ENCODE measurements at places on chromosomes 4 and X.

DNA sequence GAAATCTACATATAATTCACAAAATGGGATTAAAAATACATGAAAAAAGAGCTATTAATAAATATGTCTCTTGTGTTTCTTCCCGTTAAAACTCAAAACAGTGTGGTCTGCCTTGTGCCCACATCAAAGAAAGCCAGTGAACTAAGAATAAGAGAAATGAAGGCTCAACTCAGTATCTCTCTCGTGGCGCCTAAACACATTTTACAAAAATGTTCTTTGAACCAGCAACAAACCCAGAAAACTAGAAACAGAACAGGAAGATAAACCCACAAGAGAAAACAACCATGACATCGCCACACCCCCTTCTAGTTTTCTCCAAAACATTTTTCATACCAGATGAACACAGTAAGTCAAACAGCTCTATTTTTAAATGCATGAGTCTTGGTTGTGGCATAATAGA, 130.1 kb downstream of the DCHS2 start:
- DNase-seq, result no peak

DNA sequence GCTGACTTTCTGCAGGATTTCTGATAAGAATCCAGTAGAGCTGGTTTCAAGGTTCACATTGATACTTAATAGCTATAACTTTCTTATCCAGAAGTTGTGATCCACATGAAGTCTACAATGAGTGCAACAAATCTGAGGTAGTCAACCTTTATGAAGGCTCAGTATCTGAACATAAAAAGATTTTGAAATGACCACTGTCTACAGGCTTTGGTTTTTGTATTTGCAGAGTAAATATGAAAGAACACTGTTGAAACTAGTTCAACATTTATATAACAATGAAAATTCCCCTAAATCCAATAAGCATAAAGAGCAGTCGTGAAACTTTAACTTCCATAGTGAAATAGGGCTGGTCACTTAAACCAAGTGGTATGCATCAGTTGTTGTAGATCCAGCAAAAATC, 55.6 kb upstream of the RLIM start:
- DNase-seq, result no peak

- DNase-seq, result no peak
Observed at GRCh38 chrX:90883479-90883878, 551.2 kb upstream of the PABPC5 start.

DNA sequence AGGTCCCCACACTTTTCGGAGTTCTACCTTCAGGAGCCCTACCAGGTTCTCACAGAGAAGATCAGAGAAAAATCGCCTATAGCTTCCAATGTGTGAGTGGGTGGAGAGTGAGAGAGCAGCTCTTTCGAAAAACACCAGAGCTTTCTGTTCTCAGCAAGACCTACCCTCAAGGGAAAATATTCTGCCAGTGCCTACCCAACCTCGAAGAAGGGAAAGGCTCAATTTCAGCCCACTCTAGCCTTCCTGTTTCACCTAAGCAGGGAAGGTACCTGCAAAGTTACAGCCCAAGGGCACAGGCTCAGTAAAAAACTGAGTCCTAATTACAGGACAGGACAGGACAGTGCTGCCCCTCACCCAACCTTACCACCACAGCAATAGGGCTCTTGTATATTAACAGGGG, 104.0 kb upstream of the WDR17 start:
- no peak for DNase-seq

DNA sequence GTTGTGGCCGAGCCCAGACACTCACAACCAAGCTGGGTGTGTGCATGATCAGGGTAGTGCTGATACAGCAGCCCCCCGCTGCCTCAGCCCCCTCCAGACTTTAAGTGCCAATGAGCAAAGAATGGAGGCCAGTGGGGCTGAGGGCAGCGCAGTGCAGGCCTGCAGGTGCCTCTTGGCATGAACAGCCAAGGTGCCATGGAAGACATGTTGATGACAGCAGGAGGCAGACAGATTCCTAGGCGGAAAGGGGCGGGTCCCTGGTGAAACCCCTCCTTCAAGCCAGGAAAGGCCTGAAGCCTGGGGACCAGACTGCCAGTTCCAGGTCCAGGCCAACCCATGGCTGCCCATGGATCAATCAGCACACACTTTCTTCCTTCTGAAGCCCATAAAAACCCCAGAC, 253.3 kb upstream of the ETNPPL start:
- DNase-seq, result no peak

DNA sequence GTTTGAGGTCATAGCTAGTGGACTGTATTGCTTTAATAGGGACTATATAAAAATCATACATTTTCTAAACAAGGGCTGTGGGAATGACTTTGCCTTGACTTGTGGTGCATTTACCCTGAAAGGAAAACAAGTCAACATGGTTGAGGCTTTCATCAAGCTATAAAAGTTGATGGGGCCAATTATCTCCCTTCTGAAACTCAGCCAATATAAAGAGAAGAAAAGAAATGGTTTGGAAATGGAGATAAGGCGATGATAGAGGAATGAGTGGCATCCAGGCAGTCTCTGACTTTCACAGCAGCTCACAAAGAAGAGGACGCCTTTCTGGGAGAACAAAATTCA, 118.7 kb downstream of the SMARCA1 start:
- DNase-seq, result no peak

- no peak for DNase-seq
Observed at GRCh38 chr4:169658975-169659715, 38.8 kb downstream of the CLCN3 start.

DNA sequence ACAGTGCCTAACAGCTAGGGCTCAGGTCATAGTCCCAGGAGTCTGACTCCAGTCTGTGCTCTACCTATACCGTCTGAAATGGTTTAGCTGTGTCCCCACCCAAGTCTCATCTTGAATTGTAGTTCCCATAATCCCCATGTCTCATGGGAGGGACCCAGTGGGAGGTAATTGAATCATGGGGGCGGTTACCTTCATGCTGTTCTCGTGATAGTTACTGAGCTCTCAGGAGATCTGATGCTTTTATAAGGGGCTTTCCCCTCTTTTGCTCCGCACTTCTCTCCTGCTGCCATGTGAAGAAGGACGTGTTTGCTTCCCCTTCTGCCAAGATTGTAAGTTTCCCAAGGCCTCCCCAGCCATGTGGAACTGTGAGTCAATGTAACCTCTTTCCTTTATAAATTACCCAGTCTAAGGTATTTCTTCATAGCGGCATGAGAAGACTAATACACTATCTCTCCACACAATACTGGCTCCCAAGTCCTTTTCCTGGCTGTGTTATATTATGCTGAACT, 110.8 kb downstream of the AFAP1 start:
- no peak for DNase-seq

DNA sequence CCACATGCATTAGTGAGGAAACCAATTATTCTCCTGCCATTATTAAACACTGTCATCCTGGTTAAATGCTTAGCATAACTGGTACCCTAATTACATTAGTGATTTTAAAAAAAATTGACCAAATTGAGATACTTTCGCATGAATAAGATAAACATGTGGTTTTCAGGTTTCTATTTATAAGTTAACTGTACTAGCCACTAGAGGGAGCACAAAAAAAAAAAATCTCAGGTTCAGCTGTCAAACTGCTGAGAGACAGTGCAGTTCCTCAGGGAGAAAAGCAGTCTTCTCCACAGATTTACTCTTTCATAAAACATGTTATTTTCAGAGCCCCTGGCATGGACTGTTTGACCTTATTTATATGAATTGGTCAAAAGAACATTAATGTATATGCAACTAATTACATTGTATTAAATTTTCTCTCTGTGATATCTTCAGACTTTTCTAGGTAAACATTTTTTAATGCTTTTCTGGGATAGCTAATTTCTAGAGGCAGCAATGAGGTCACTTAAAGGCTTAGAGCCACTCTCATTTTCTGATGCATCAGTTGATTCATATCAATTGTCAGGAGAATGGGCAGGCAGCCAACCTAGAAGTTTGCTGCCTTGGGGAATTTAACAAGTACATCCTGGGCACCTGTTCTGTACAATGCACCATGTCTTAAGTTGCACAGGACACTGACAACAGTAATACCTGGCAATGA, 167.5 kb downstream of the CDS1 start:
- DNase-seq, result no peak

DNA sequence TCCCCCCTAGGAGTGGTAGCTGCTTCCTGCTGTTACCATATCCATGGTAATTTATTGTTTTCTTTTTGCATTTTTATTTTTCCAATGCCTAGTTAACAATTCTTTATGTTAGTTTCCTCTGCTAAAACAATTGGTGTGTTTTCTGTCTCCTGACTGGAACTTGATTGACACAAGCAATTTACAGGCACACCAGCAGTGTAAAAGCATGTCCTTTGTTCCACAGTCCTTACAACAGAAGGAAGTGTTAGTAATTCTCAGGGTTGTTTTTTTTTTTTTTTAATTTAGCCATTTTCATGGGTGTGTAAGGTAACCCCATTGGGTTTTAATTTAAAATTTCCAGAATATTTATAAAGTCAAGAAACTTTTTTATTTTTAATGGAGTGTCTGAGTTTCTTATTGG, 25.0 kb upstream of the TMLHE start:
- DNase-seq, result no peak

DNA sequence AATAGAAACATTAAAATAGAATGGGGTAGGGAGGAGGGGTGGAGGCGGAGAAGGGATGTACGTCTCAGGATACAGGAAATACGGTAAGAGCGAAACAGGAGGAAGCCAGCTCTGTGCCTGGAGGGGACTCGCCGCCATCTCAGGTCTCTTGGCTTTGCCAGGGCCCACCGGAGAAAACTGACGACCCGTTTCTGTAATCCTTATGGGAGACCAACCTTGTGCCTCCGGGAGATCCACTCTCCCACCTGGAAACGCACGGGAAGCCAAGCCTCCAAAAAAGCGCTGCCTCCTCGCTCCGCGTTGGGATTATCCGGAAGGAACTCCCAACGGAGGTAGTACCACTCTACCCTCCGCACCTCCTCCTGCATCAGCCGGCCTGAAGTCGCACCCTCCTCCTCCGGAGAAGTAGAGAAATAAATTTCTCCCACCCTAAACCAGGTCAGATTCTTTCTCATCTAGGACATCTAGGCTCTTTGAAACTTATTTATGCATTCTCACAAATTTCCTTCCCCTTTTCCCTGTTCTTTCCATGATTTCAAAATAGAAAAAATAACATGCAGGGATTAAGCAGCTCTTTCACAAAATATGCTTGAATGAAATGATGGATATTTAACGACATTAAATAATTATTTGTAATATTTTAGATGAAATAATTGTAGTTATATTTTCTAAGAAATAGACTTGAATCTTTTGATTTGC, at the start of gene NBDY:
Gene NBDY, plus strand, starts transcription at position 92 of the 699 bp plus-strand sequence. Its CDS starts 111 bp downstream, at position 203.
- peak; percentile 13 for DNase-seq

DNA sequence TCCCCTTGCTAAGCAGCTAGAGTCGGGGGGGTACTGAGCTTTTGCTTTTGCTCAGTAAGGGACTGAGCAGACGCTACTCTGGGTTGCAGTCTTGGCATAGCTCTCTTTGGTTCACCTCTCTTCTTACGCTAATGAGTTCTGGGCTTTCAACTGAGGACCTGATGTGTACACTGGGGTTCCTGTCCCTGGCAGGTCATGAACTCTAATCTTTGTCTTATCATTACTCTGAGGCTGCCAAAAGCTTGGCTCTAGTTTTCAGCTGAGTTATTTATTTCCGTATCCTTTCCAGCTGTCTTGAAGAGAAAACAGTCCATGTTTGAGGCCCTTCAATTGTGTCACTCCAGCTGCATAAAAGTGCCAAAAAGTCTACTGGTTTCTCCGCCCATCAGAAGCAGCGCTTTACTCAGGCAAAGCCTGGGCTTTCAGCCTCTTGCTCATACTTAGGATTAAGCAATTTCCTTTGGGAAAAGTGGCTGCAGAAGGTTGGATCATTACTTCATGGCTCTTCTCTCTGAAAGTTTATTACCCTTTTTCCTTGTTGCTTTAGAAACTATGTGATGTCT, 121.0 kb upstream of the STOX2 start:
- no peak for DNase-seq

- DNase-seq, result no peak
Observed at GRCh38 chrX:37986893-37987292, 19.5 kb upstream of the SYTL5 start.

DNA sequence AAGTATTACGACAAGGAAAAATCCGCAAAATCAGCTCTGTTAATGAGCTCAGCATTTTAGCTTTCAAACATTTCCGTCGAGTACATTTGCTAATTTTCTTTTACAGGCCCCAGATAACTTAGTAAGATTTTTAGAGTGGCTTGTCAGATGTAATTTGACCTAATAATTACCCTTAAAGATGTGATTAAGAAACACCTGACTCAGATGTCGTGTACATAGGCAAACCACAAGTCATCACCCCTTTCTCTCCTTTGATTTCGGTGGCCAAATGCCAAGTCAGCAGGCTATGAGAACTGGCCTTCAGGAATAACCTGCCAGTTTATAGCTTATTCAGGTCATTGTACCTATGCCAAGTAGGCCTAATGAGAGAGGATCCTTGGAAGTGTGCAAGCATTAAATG, 369.6 kb downstream of the PCDH7 start:
- no peak for DNase-seq

DNA sequence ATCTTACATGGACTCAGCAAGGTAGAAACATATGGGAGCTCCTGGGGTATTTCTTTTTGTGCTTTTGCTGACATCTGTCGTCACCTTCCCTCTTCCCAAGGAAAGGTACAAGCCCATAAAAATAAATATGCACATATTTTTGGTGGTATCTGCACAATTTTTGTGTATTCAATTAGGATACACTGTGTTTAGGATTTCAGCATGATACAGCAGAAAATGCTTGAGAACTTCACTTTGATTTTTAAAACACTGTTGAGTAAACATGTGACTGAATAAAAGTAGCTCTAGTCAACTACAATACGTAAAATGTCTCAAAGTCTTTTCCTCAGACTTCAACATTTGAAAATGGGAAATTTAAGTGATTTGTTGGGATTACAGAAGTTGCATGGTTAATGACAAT, 99.4 kb upstream of the SPANXC start:
- no peak for DNase-seq

DNA sequence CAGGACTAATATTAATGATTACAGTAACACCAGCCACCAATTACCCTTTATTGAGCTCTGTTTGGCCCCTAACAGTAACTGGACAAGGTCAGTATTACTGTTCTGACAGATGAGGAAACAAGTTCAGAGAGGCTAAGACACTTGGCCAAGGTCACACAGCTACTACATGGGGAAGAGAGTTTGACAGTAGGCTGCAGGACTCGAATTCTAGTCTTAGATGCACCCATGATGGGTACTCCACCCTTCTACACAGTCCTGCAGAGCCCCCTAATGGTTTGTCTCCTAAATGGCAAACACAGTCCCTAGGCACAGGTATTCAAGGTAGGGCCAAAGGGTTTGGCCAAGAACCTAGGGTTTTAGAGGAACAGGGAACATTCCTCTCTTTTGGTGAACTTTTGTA, 93.9 kb downstream of the NSUN7 start:
- DNase-seq, result no peak

DNA sequence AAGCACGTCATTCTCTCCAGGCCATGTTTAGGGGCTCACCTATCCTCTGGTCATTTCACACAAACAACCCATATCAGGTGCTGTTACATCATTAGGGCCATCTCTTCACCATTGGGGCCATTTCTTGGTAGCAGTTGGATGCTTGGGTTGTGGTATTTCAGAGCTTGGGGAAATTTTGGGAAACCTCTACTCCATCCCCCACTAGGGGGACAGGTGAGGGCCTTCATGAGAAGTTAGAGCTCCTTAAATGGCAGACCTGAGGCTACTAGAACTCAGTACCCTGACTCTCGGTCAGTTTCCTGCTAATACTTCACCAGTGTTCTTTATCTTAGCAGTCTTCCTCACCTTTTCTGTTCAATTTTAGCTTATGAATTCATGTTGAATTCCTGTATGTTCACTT, 50.2 kb downstream of the ZNF827 start:
- no peak for DNase-seq

Data from posterior cingulate gyrus (tissue), 11 donors.